ENCODE measurements at places on chromosomes 12 and 14. TPM values are rescaled to one million over a fixed set of nuclear protein-coding genes. Genes with fewer than 3 reads are reported as not detected.

The TC2N gene
- 19.7 TPM for polyA plus RNA-seq

The DDX54 gene
- polyA plus RNA-seq: 64.6 TPM

The GLT1D1 gene
- polyA plus RNA-seq: 0.13 TPM

The VPS33A gene
- 12.1 TPM for polyA plus RNA-seq

The KRT75 gene
- not detected for polyA plus RNA-seq

The TUNAR gene
- polyA plus RNA-seq: 0.10 TPM

The KRT82 gene
- polyA plus RNA-seq: not detected

The SPATS2 gene
- polyA plus RNA-seq: 14.4 TPM

The IRAK3 gene
- polyA plus RNA-seq: 4.3 TPM

The FAM181A gene
- not detected for polyA plus RNA-seq

The DAO gene
- polyA plus RNA-seq: not detected

The ATL1 gene
- 2.6 TPM for polyA plus RNA-seq

The R3HDM2 gene
- 13.9 TPM for polyA plus RNA-seq

The SOAT2 gene
- not detected for polyA plus RNA-seq

The RND1 gene
- 20.5 TPM for polyA plus RNA-seq

The MMP14 gene
- polyA plus RNA-seq: 29.6 TPM

The CD69 gene
- polyA plus RNA-seq: 2.9 TPM

The GSC gene
- not detected for polyA plus RNA-seq

The TAS2R7 gene
- not detected for polyA plus RNA-seq

The GNB3 gene
- 2.7 TPM for polyA plus RNA-seq

The NXPH4 gene
- polyA plus RNA-seq: 0.30 TPM

The DLGAP5 gene
- 2.0 TPM for polyA plus RNA-seq

The TGM1 gene
- polyA plus RNA-seq: 131 TPM

The INF2 gene
- 74.7 TPM for polyA plus RNA-seq

The CIROP gene
- polyA plus RNA-seq: not detected

The STYX gene
- polyA plus RNA-seq: 11.3 TPM

The CCDC198 gene
- polyA plus RNA-seq: 0.30 TPM

The KRT78 gene
- 0.76 TPM for polyA plus RNA-seq

The KRT77 gene
- polyA plus RNA-seq: 0.03 TPM

The KRT6C gene
- polyA plus RNA-seq: 0.31 TPM

The SP1 gene
- 10.2 TPM for polyA plus RNA-seq

The ENO2 gene
- polyA plus RNA-seq: 19.7 TPM

The ZDHHC22 gene
- polyA plus RNA-seq: not detected

The ANKRD13A gene
- 15.6 TPM for polyA plus RNA-seq

The STAC3 gene
- 1.3 TPM for polyA plus RNA-seq

The POTEG gene
- not detected for polyA plus RNA-seq

The STXBP6 gene
- polyA plus RNA-seq: 11.9 TPM

The LRRIQ1 gene
- polyA plus RNA-seq: not detected

The LUM gene
- 6.9 TPM for polyA plus RNA-seq

The PDE6H gene
- not detected for polyA plus RNA-seq

The KCNC2 gene
- not detected for polyA plus RNA-seq

The PTPRB gene
- polyA plus RNA-seq: 1.8 TPM

The FAR2 gene
- polyA plus RNA-seq: 3.3 TPM

The PLEK2 gene
- polyA plus RNA-seq: 20.0 TPM

The ASCL1 gene
- polyA plus RNA-seq: 0.92 TPM

The KRT72 gene
- polyA plus RNA-seq: not detected

The TSPAN19 gene
- not detected for polyA plus RNA-seq

The ADCY6 gene
- polyA plus RNA-seq: 18.3 TPM

Data from stomach (tissue), 19 donors.